ENCODE measurements at places on chromosomes 11 and 22.

GRCh38 chr11:67694875-67695555 lies 20.6 kb upstream of the ALDH3B2 start:
- no peak for DNase-seq

GRCh38 chr11:134763030-134763388 lies 351.0 kb upstream of the B3GAT1 start:
- DNase-seq: no peak

DNA sequence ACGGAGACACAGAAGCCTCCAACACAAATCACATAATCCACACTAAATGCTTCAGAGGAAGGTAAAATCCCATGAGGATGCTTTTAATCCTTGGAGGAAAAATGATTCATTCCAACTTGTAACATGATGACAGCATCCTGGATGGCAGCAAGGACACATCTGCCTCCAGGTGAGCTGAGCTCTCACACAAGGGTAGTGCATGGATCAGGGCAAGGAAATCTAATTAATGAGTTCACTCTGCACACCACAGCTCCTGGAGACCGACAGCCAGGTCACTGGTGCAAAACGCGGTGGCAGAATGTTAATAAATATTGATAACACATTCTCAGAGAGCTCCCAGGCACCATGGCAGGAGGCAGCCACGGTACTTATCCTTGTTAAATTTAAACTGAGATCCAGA lies 40.3 kb upstream of the CYP2D6 start:
- no peak for DNase-seq

- no peak for DNase-seq
Measured at GRCh38 chr11:35549787-35550186, 24.4 kb upstream of the PAMR1 start.

DNA sequence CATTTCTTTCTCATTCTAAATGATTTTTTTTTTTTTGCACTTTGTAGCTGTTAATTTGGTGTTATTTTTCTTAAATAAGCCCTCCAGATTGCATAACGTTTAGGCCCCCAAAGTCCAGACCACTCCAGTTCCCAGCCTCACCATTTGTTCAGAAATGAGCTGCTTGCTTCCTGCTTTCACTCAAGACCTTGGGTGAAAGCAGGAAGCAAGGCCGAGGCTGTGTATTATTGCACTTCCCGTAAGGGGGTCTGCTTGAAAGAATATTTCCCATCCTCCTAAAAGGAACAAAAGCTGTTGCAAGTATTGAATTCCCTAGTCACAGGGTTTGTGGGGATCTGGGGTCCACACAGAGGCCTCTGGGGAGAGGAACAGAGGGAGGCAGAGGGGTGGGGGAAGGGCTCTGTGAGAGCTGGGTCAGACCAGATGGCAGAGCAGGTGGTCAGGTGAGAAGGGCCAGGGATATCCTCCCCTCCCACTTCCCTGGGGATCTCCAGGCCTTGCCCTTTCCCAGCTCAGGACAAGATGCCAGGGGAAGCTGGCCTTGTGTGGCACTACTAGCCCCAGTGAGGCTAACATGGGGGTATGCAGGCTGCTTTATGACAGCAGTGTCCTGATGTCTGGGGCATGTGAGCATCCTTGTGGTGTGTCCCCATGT lies 51.6 kb upstream of the MYEOV start:
- no peak for DNase-seq

DNA sequence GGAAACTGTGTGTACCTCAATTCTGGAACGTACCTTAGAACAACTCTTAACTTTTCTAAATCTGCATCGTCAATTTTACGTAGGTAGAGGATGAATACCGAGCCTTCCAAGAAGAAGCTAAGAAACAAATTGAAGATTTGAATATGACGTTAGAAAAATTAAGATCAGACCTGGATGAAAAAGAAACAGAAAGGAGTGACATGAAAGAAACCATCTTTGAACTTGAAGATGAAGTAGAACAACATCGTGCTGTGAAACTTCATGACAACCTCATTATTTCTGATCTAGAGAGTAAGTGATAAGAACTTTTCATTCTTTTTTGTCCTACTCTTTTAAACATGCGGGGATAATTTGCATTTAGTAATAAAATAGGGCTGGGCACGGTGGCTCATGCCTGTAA lies 53.5 kb downstream of the SPECC1L start:
- DNase-seq: no peak

DNA sequence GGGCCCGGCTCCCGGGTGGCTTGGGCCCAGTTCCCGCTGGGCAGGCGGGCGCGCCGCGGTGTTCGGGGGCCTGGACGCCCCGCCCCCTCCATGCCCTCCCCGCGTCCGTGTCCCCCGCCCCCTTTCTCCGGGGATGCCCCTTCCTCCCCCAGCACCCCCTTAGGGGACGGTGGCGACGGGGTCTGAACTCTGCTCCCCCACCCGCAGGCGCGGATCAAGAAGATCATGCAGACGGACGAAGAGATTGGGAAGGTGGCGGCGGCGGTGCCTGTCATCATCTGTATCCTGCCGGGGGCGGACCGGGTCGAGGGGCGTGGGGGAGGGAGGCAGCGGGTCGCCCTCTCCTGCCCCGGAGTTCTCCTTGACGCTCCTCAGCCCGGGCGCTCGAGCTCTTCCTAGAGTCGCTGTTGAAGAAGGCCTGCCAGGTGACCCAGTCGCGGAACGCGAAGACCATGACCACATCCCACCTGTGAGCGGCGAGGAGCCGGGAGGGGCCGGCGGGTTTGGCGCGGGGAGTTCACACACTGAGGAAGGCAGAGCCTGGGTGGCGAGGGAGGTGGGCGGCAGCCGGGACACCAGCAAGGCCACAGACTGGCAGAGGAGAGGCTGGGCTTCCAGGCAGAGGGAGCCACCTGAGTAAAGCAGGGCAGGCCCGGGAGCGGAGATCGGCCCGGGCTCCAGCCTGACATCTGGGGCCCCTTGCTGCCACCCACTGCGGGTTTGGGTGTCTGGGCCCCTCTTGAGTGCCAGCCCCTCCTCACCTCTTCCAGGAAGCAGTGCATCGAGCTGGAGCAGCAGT lies 546 bp downstream of the DRAP1 start:
- DNase-seq: no peak

GRCh38 chr11:96043291-96043690 lies 119.4 kb upstream of the MTMR2 start:
- DNase-seq: no peak

GRCh38 chr11:85863855-85864254 lies 8.7 kb downstream of the CCDC83 start:
- no peak for DNase-seq

DNA sequence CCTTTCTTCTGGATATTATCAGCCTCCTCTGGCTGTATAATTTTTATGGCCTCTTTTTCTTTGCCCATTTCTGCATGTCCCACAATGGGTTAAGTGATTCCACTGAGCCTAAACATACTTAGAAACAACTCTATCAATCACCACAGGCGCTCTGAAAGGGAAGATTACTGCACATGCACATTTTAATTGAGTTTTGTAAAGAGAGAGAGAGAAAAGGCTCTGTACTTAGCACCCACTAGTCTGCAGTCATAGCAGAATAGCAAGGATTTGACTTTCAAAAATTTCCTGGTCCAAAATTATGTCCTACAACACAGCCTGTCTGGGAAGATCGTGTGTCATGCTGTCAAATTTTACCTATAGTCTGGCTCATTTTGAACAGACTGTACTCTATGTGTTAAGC lies 758.5 kb downstream of the OPCML start:
- no peak for DNase-seq

DNA sequence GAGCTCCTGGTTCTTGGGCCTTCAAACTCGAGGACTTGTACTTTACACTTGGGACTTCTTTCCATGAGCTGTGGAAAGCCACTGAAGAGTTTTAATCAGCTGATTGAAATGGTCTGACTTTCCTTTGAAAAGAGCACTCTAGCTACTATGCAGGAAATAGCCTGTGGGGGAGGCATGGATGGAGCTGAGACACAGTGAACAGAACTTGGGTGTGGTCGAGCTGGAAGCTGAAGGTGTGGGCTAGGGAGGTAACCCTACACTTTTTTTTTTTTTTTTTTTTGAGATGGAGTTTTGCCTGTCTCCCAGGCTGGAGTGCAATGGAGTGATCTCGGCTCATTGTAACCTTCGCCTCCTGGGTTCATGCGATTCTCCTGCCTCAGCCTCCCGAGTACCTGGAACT lies 17.5 kb upstream of the CAPRIN1 start:
- DNase-seq: no peak

DNA sequence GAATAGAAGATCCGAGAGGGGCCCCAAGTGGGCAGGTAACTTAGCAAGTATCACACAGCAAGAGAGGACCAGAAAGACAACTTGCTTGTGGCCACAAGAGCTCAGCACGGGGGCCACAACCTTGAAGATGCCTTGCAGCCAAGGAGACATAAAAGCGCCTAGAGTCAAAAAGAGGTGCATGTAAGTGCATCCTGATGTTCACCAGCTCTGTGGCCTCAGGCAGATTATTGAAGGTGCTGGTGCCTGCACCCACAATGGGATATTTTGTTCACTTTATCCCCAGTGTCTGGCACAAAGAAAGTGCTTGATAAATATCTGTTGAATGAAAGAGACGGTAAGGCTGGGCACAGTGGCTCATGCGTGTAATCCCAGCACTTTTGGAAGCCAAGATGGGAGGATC lies 106.0 kb upstream of the ASPHD2 start:
- DNase-seq: no peak

- DNase-seq: peak; percentile 89
Measured at GRCh38 chr11:64007629-64008282, 21.5 kb downstream of the OTUB1 start.

GRCh38 chr22:23068096-23068831 lies 2.1 kb upstream of the GNAZ start:
- peak; percentile 44 for DNase-seq

DNA sequence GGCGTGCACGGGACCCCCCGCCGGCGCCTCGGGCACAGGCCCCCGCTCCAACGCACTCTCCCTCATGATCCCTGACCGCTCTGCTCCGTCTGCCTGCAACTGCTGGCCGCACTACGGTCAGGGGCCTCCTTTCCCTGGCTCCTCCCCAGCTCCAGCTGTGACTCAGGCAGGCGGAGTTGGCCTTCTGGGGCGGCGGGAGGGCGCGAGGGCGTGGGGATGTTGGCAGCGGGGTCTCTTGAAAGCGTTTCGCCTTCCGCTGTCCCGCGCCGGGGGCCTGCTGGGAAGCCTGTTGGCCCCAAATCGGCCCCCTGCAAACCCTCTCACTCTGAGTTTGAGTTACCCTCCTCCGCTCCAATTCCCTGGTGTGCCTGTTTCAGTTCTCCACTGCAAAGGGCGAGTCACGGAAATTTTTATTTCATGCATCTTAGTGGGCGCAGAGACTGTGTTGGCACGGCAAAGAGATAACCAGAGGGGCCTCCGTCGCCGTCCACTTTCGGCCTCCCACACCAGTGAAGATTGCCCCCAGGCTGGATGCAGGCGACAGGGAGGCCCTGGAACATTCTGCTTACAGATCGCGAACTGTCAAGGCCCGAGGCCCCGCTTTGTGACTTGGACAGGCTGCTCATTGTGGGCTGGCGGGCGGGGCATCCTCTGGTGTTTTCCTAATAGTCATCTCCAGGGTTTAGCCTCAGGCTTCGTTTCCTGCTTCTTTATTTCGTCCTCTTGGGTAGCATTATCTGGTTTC lies at the start of gene CAVIN3:
TSS of gene CAVIN3 (minus strand) at position 91 of the 745 bp plus-strand sequence. CDS start at position 66, 25 bp downstream.
- peak; percentile 86 for DNase-seq

DNA sequence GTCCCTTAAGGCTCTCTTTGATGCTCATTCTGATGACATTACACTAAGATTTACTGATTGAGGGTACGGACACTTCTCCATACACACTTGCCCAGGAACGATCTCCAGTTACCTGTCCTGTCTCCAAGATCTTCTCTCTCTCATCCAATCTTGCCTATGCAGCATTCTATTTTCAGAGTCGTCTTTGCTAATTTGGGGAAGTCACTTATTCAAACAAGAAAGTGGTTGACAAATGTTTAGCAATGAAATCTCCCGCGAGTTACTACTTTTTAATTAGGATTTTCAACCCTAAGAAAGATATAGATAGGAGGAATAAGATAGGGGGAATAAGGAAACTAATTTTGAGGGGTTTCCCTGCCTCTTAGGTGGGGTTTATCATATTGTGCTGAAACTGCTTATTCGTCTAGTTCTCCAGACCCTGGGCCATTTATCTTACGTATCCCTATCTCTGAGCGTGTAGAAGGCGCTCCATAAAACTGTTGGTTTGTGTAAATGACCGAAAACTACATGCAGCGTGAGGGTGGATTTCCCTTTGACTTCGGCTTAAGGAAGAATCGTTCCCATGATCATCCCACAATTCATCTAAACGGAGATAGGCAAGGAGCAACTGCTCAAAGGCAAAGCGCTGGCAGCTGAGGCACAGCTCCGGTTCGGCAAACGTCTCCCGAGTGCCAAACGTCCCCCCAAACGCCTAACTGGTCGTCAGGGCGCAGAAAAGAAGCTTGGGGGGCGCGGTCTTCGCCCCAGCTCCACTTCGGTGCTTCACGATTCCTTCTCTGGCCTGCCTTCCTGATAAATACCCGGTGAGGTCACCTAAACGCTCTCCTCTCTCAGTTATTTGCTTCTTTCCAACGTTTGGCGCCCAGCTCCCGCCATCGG lies 804 bp downstream of the APIP start:
- DNase-seq: no peak

DNA sequence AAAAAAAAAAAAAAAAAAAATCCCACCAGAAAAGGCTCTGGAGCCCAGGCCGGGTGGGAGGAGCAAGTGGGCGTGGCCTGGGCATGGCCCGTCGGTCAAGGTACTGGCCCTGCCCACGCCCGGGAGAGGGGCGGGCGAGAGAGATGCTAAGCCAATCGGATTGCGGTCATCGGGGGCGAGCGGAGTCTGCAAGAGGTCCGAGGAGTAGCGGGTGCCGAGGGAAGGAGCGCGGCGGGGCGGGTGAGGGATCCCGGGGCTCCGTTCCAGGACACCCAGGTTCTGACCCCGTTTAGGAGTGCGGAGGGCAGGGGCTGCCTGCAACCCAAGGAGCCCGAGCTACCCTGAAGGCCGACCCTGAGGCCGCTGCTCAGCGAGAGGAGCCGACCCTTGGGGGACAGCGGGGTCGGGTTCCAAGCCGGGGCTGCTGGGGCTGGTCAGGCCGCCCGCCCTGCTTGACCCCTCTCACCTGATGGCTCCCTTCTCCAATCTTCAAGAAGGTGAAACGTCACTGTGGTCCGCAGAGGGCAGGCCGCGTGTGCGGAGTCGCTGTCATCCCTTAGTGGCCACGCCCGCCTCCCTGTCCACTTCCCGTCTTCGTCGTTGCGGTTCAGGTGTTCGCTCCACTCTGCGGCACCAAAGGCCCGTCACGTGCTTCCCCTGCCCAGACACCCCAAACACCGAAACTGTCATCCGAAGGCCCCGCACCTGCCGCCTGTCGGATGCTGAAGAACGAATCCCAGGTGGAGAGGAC lies 11.1 kb upstream of the TAB1 start:
- peak; percentile 90 for DNase-seq

DNA sequence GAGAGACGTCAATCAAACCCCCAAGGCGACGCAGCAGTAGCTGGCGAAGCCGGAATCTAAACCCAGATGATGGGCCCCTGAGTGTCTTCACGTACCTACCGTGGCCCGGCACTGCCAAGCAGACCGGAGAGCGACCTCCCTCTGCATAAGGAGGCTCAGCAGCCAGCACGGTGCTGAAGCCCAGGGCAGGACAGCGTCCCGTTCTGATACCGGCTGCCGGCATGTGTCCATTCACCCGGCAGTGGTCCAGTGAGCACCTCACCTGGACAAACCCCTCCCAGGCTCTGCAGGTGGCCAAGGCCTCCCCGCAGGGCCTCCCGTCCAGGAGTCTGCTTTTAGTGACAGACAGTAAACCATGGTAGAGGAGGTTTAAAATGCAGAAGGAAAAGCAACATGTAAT lies 142.0 kb downstream of the BRD1 start:
- DNase-seq: no peak

GRCh38 chr11:10405865-10406592 lies 49.0 kb upstream of the AMPD3 start:
- DNase-seq: no peak

GRCh38 chr22:20904980-20905355 lies 12.2 kb upstream of the CRKL start:
- no peak for DNase-seq

- no peak for DNase-seq
Measured at GRCh38 chr11:60362241-60362640, 16.1 kb upstream of the MS4A7 start.
